T-helper 22 cell (primary cell): ENCODE measurements at places on chromosomes 2 and 18.

DNA sequence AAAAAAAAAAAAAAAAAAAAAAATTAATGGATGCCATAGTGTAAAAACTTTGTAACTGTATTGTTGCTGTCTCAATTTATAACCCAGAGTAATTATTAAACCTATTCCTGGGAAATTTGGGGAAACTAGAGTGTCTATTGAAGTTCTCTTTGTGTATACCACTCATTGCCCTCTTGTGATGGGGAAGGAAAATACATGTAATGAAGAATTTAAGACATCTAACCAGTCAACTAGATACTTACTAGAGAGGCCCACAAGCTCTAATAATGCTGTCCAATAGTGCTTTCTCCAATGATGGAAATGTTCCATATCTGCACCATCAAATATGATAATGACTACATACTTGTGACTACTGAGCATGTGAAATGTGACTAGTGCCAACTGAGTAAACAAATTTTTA lies 168.5 kb upstream of the SLC39A10 start:
- no peak for DNase-seq

GRCh38 chr18:77098029-77098428 lies 34.6 kb downstream of the MBP start:
- DNase-seq: no peak

- no peak for DNase-seq
These were observed 206.8 kb upstream of the ERBB4 start for GRCh38 chr2:212745359-212745758.

DNA sequence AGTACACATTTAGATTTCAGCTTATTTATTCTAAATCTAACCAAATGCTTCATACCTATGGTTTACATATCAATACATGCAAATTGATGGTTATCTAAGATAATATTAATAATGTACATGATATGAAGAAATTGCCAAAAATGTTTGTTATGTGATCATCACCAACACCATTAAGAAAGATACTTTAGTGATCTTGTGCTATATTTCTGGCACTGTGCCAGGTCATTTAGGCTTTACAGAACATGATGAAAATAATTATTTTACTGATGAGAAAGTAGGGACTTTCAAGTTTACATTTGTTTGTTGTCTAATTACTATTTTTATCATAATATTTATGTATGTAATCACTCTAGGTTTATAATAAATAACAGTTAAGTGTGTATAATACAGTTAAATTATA lies 158.3 kb downstream of the GULP1 start:
- no peak for DNase-seq

DNA sequence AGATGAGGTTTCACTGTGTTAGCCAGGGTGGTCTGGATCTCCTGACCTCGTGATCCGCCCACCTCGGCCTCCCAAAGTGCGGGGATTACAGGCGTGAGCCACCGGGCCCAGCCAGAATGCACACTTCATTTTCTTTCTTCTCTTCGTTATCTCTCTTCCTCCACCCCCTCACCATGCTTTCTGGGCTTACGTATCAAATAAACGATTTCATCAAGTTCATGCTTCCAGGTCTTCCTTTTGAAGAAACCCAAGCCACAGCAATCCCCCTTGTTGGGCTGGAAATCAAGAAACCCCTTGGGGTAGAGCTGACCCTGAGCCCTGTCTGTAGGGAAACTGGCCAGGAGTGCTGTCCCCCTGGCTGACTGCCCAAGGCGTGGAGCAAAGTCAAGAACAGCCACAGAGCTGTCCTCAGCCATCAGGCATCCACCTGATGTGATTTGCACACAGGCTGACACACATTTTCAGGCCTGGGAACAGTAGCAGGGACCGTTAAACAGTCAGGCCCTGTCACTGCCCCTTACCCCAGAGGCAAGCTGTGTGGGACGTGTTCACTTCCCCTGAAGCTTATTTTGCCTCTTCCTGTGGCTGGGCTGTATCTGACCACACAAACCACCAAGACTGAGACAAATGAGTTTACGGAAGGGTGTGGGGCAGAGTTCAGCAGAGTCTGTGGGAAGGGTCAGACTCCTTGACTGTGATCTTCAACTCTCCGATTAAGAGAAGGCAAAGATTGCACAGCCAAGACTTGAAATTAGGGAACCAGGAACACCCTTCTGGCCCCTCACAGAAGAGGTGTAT lies 15.1 kb upstream of the NMUR1 start:
- DNase-seq: no peak

DNA sequence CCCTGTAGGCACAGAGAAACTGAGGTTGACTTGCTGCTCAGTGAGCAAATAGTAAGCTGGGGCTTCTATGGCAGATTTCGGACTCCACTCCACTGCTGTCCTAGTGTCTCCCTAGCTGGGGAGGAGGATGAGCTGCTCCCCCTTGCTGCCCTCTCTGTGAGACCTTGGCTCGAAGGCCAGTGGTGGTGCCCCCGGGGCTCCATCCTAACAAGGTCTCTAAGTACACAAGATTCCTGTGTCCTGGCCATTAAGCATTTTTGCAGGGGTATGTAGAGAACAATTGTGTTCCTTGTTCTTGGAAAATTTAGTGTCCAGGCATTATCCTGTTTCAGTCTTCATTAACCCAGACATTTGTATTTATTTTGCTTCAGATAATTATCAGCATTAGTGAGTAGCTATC lies 21.3 kb upstream of the BCL2L11 start:
- DNase-seq: no peak

DNA sequence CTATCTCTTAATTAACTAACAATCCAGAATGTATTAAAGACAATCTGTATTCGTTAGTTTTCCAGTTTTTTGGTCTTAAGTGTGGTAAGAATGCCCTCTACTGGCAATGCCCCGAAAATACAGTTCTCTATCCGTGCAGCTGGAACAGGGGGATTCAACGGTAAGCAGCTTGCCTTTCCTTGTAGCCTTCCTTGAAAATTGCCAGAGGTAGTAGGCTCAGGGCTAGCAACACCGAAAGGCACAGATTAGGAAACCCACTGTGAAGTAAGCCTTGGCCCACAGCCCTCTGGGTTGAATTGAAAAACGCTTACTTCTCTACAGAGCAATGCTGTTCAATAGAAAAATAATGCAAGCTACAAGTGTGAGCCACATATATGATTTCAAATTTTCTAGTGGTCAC lies 17.1 kb upstream of the VPS4B start:
- no peak for DNase-seq

DNA sequence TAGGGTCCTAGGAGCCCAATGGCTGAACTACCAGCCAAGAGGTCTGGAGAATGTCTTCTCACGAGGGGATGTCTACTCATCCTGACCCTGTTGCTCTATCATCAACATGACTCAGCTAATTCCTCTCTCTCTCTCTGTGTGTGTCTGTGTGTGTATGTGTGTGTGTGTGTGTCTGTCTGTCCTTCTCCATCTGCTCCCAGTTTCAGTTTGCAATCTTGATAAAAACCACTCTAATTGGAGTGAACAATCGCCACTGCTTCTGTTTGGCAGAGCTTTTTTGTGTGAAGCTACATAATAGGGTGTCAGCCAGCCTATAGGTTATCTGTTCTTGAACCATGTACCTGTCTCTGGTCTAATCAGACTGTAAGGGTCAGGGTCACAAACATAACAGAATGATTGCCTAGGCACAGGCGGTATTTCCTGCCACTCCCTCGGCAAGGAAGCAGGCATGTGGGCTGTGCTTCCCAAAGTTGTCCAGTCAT lies 219.8 kb downstream of the SH3BP4 start:
- DNase-seq: no peak

GRCh38 chr2:135740206-135740605 lies 1.4 kb upstream of the UBXN4 start:
- DNase-seq: no peak

DNA sequence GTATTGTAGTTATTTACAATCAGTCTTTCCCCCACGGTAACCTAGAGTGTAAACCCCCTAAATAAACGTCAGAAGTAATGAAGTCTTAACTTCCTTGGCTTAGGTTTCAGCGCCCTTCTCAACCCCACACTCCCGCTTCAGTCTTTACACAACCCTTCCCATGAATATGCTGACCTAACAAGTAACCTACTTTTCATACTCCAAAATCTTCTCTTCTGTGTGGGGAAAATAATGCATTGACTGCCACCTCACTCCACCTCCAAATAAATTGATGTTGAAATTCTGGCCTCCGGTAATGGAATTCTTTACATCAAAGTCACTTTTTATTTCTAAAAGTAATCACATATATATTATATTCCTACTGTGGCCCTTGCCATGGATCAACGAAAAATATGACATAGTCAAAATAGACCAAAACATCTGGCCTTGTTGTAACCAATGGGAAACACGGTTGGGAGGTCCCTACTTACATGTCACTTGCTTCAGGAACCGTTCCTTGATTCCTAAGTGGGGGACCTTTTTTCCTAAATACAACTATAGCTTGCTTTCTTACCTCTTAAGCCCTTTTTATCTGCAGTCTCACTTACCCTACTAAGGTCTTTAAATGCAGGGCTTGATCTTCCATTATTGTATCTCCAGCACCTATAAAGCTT lies 961 bp downstream of the GEN1 start:
- DNase-seq: no peak

- DNase-seq: no peak
These were observed 108.8 kb upstream of the ITGB6 start for GRCh38 chr2:160308915-160309314.
